ENCODE measurements at places on chromosomes 16 and 17. TPM values are rescaled to one million over a fixed set of nuclear protein-coding genes. Genes with fewer than 3 reads are reported as not detected.

Gene HAP1
- not detected for total RNA-seq

Gene TMC8
- not detected for total RNA-seq

Gene EPN3
- total RNA-seq, result 0.13 TPM

Gene TRAPPC2L
- total RNA-seq, result 90.4 TPM

Gene C16orf92
- not detected for total RNA-seq

Gene TBC1D3K
- total RNA-seq, result not detected

Gene C17orf113
- total RNA-seq, result 0.26 TPM

Gene SLC38A10
- total RNA-seq, result 63.9 TPM

Gene RIPOR1
- 64.8 TPM for total RNA-seq

Gene KCNAB3
- total RNA-seq, result 0.13 TPM

Gene FDXR
- total RNA-seq, result 19.6 TPM

Gene GNG13
- total RNA-seq, result not detected

Gene PLCD3
- total RNA-seq, result 27.3 TPM

Gene ZPBP2
- total RNA-seq, result not detected

Measured in aortic smooth muscle cell (primary cell).